ENCODE measurements at places on chromosomes 11 and 22. TPM values are rescaled to one million over a fixed set of nuclear protein-coding genes. Genes with fewer than 3 reads are reported as not detected.

DNA sequence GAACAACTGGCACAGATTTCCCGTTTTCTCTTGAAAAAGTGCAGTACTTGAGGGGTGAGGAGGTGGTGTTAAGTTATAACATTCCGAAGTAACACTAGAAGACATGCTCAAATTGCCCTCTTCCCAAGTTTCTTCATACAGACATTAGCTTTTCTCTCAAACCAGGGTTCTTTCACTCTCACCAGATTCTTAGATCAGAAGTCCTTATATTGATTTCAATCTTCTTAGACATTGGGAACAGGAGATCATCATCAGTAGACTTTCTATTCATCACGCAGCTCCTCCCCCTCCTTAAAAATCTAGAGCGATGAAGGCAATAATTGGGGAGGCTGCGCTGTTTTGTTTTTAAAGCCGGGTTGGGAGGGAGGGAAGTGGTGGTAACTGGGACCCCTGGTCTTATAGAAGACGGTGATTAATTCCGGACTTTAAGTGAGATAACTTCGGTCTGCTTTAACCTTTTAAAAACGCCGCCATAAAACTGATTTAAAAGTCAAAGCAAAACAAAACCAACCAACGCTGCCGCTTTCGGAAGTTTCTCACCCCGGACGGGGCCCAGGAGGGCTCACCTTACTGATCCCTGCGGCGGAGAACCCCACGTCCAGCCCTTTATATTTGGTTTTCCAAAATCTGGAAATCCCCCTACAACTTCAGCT is 665 bp downstream of the USP28 start:
- peak overlapping the region; percentile 26 for H3K27ac ChIP-seq
- peaks cover 5% of the 10 kb centered on the region for H3K36me3 ChIP-seq
- DNase-seq: no peak
- peaks cover 27% of the 10 kb centered on the region for H3K4me1 ChIP-seq
- H3K27me3 ChIP-seq: peaks cover 3% of the 10 kb centered on the region

The MIOX gene
- total RNA-seq: not detected

- H3K27me3 ChIP-seq: peaks cover 32% of the 10 kb centered on the region
- no peaks in the 10 kb centered on the region for H3K36me3 ChIP-seq
- H3K27ac ChIP-seq: no peak overlapping the region
- DNase-seq: no peak
- no peak overlapping the region for H3K4me3 ChIP-seq
- H3K4me1 ChIP-seq: no peaks in the 10 kb centered on the region
Measured at GRCh38 chr22:50739279-50739691, 1.3 kb downstream of the ACR start.

The RRP8 gene
- total RNA-seq: 22.7 TPM

The UBE2L6 gene
- total RNA-seq: 40.5 TPM

GRCh38 chr22:46176508-46177003 is 26.2 kb downstream of the PPARA start:
- peak overlapping the region; percentile 96 for H3K27ac ChIP-seq
- no peak for DNase-seq
- peaks cover 72% of the 10 kb centered on the region for H3K4me1 ChIP-seq
- peaks cover 42% of the 10 kb centered on the region for H3K36me3 ChIP-seq
- H3K27me3 ChIP-seq: no peaks in the 10 kb centered on the region

DNA sequence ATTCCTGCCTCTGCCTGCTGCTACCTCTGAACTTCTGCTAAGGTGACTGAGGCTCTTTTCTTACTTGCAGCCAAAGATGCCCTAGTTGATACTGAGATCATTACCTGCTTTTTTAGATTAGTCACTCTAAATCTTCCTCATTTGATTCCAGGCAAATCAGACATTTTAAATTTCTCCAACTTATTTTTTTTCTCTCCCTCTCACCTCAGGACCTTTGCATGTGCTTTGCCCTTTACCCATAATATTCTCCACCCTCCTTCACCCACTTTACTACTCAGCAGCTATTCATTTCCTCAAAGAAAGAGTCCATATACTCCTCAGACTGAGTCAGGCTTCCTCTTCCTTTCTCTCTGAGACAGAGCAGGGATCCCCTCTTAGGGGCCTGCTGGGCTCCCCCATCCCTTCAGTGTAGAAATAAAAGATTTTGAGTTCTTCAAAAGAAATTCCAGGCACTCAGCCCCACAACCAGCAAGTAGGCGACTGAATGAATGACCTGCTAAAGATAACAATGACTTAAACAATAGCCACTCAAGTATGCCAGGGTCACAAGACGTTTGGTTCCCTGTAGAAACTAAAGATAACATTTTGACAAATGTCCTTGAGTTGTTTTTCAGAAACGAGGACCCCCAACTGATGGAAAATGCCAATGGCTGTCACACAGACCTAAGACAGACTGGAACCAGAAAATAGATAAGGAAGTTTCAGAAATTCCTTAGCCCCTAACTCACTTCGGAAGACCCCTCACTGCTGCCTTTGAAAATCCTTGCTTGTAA is 104.2 kb downstream of the MTNR1B start:
- H3K36me3 ChIP-seq: no peaks in the 10 kb centered on the region
- no peak for DNase-seq
- H3K4me3 ChIP-seq: no peak overlapping the region
- peaks cover 13% of the 10 kb centered on the region for H3K27me3 ChIP-seq
- H3K27ac ChIP-seq: no peak overlapping the region

The VSTM5 gene
- total RNA-seq: 0.23 TPM

DNA sequence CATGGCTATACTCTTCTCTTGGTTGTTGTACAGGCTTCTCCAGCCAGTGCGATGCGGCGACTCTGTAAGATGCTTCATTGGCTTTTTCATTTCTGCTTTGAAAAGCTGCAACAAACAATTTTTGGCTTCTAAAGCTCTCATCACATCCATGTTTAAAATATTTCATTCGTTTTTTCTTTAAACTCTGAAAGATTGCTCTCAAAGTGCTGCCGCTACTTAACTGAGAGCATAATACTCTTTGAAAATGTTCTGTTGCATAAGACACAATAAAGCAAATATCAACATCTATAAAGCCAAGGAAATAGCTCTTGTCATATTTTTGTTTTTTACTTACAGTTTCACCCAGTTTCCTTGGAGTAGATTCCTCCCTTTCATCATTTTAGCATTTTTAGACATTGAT is 468.3 kb downstream of the TBC1D22A start:
- no peak for DNase-seq
- peaks cover 2% of the 10 kb centered on the region for H3K27me3 ChIP-seq
- no peak overlapping the region for H3K4me3 ChIP-seq
- H3K4me1 ChIP-seq: no peaks in the 10 kb centered on the region
- H3K27ac ChIP-seq: no peak overlapping the region

The HBD gene
- not detected for total RNA-seq

The OR56A1 gene
- total RNA-seq: not detected

GRCh38 chr11:71322861-71323582 is 70.6 kb upstream of the SHANK2 start:
- no peak overlapping the region for H3K27ac ChIP-seq
- DNase-seq: no peak
- peaks cover 4% of the 10 kb centered on the region for H3K36me3 ChIP-seq
- H3K4me1 ChIP-seq: no peaks in the 10 kb centered on the region
- H3K27me3 ChIP-seq: peaks cover 25% of the 10 kb centered on the region
- no peak overlapping the region for H3K4me3 ChIP-seq

The HORMAD2 gene
- not detected for total RNA-seq

The KLHDC7B gene
- not detected for total RNA-seq

DNA sequence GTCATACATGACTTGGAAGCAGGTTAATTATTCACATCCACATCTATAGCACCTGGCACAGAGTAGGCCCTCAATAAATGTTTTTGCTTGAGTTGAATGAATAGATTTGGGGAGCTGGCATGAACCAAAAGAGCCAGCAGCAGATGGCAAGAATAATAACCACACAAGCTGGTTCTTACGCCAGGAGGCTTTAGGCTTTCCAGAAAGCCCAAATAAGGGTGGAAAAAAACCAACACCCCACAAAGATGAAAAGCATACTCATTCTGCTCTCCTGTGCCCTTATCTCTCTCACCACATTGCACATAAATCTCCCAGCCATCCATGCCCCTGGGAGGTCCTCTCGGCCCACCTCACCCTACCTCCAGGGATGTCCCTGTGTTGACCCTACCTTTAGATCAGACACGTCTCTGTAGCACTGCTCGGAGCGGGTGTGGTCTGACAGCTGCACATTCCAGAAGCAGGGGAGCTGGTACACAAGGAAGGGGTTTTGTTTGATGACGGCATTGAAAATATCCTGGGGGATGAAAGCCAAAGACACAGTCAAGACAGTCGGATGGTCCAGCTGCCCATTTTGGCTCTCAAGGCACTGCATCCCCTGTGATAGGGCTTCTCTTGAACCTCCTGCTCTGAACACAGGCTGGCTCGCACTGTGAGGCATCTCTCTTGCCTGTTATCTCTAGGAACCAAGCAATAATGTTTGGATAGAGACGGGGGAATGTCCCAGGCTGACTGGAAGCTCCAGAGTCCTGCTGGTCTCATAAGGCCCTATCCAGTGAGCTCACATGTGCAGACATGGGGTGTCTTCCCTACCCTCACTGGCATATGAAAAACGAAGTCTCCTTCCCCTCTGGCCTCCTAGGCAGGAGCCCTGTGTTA is 323.6 kb upstream of the SYN3 start:
- no peaks in the 10 kb centered on the region for H3K4me1 ChIP-seq
- no peaks in the 10 kb centered on the region for H3K27me3 ChIP-seq
- no peak overlapping the region for H3K27ac ChIP-seq
- no peak for DNase-seq
- no peak overlapping the region for H3K4me3 ChIP-seq

The OR56A5 gene
- not detected for total RNA-seq

- no peak overlapping the region for H3K4me3 ChIP-seq
- H3K4me1 ChIP-seq: no peaks in the 10 kb centered on the region
- no peak for DNase-seq
- no peak overlapping the region for H3K27ac ChIP-seq
- H3K36me3 ChIP-seq: no peaks in the 10 kb centered on the region
- H3K27me3 ChIP-seq: no peaks in the 10 kb centered on the region
Measured at GRCh38 chr11:22076271-22076930, 116.5 kb upstream of the ANO5 start.

The ELFN2 gene
- 5.7 TPM for total RNA-seq

GRCh38 chr22:44410451-44410991 is 87.5 kb downstream of the RTL6 start:
- no peak overlapping the region for H3K27ac ChIP-seq
- H3K27me3 ChIP-seq: peaks cover 25% of the 10 kb centered on the region
- no peaks in the 10 kb centered on the region for H3K36me3 ChIP-seq
- DNase-seq: no peak
- H3K4me3 ChIP-seq: no peak overlapping the region

The OR4D5 gene
- total RNA-seq: not detected

DNA sequence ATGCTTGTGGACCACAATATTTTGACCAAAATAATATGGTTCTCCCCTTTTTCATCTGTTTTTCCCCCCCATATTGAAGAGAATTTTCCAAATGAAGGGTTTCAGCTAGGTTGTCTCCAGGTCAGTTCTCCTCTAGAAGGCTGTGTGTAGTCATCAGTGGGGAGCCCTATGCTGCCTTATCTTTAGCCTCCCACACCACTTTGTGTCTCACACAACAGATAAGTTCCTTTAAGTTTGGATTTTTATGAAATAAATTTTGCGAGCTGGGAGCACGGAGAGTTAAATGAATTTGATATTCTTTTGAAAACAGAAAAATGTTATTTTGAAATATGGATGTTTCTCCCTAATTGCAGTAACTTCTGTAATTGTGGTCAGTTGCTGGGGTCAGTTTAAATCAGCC is 28.9 kb downstream of the PAX6 start:
- H3K36me3 ChIP-seq: peaks cover 4% of the 10 kb centered on the region
- H3K4me3 ChIP-seq: no peak overlapping the region
- no peak for DNase-seq
- H3K4me1 ChIP-seq: peaks cover 25% of the 10 kb centered on the region
- H3K27me3 ChIP-seq: no peaks in the 10 kb centered on the region
- no peak overlapping the region for H3K27ac ChIP-seq

DNA sequence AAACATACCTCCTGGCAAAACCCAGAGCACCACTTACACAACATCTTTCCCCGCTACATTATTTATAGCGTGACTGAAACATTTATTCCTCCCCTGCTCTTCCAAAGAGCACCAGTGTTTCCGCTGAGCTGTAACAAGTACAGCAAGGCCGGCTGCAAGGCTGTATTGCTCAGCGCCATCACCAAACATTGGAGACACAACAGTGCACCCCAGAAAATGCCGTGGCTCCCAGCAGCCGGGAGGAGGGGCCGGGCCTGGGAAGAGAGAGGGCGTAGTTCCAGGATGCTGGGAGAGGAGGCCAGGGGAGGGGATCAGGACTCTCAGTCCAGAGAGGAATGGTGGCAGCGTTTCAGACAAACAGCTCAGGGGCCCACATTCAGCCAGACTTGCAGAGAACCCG is 133.2 kb downstream of the DSCAML1 start:
- H3K27me3 ChIP-seq: peaks cover 49% of the 10 kb centered on the region
- H3K36me3 ChIP-seq: no peaks in the 10 kb centered on the region
- H3K4me1 ChIP-seq: no peaks in the 10 kb centered on the region
- no peak overlapping the region for H3K27ac ChIP-seq
- DNase-seq: no peak

DNA sequence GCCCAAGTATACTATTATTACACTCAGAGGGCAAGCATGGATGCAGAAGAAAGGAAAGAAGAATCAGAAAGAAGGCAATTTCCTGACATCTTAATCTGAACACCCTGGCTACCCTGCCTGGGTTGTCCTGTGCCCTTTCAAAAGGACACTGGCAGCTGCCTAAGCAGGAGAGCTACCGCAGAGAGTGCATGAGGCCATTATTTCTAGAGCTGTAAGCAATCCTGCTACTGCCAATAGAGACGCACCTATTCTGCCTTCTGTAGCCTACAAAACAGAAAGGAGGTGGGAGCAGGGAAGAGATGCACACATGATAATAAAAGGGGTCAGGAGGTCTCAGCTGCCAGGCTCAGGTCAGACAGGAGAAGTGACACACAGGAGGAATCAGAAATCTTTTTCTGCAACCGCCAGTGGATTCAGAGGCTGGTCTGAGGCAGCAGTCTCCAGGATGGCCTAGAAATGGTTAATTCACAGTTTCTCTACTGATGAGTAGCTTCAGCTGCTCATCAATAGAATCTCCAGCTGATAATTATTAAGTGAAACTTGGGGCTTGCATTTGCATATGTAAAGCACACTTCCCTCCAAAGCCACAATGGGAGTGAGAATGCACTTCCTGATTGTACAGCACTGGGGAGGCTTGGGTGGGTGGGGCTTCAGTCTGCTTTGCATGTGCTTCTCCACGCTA is 253.9 kb downstream of the LARGE1 start:
- no peak for DNase-seq
- no peaks in the 10 kb centered on the region for H3K4me1 ChIP-seq
- no peak overlapping the region for H3K4me3 ChIP-seq
- peaks cover 12% of the 10 kb centered on the region for H3K36me3 ChIP-seq

The OR5J2 gene
- not detected for total RNA-seq

The CHST1 gene
- total RNA-seq: not detected

The UBQLN3 gene
- not detected for total RNA-seq

GRCh38 chr11:29184939-29185890 is 831.6 kb downstream of the KCNA4 start:
- no peaks in the 10 kb centered on the region for H3K27me3 ChIP-seq
- H3K4me3 ChIP-seq: peak overlapping the region; percentile 73
- peaks cover 72% of the 10 kb centered on the region for H3K4me1 ChIP-seq
- peak; percentile 91 for DNase-seq

- no peak overlapping the region for H3K27ac ChIP-seq
- no peaks in the 10 kb centered on the region for H3K4me1 ChIP-seq
- peaks cover 72% of the 10 kb centered on the region for H3K27me3 ChIP-seq
- no peaks in the 10 kb centered on the region for H3K36me3 ChIP-seq
Measured at GRCh38 chr11:117874910-117875381, 1.5 kb downstream of the FXYD6 start.

Measured in HFFc6 (cell line).